ENCODE measurements at places on chromosomes 6 and 20. TPM values are rescaled to one million over a fixed set of nuclear protein-coding genes. Genes with fewer than 3 reads are reported as not detected.

TSHZ2 gene
- 60.5 TPM for total RNA-seq

CRISP2 gene
- total RNA-seq = not detected

MOCS3 gene
- 3.6 TPM for total RNA-seq

AIF1 gene
- total RNA-seq = 60.1 TPM

FAXC gene
- total RNA-seq = not detected

NCOA5 gene
- 23.3 TPM for total RNA-seq

EYS gene
- total RNA-seq = 0.48 TPM

OPN5 gene
- not detected for total RNA-seq

PROCR gene
- total RNA-seq = 103 TPM

TSBP1 gene
- not detected for total RNA-seq

RAET1L gene
- not detected for total RNA-seq

BMP5 gene
- total RNA-seq = not detected

PREX1 gene
- total RNA-seq = 44.0 TPM

PTPRA gene
- 65.2 TPM for total RNA-seq

RIN2 gene
- 74.1 TPM for total RNA-seq

SLC35B3 gene
- 16.9 TPM for total RNA-seq

CDH22 gene
- total RNA-seq = 0.35 TPM

HTR1E gene
- total RNA-seq = not detected

SLC35F1 gene
- total RNA-seq = 0.48 TPM

LY6G5C gene
- total RNA-seq = 1.9 TPM

RIPPLY2 gene
- not detected for total RNA-seq

LY6G6F gene
- total RNA-seq = not detected

CST11 gene
- total RNA-seq = 0.96 TPM

LPA gene
- not detected for total RNA-seq

RAET1E gene
- 0.29 TPM for total RNA-seq

NKX2-2 gene
- not detected for total RNA-seq

ID4 gene
- 203 TPM for total RNA-seq

MAFB gene
- total RNA-seq = 86.0 TPM

ADGRF4 gene
- total RNA-seq = not detected

SYCP2L gene
- total RNA-seq = 0.93 TPM

HUS1B gene
- 0.77 TPM for total RNA-seq

PIGU gene
- 11.7 TPM for total RNA-seq

HSF2 gene
- total RNA-seq = 9.8 TPM

PDYN gene
- total RNA-seq = not detected

TRIM10 gene
- not detected for total RNA-seq

HECA gene
- total RNA-seq = 33.6 TPM

TXLNB gene
- total RNA-seq = 0.61 TPM

FAM162B gene
- 5.1 TPM for total RNA-seq

SMIM13 gene
- 9.5 TPM for total RNA-seq

OR2J3 gene
- total RNA-seq = not detected

TINAG gene
- total RNA-seq = not detected

CFAP61 gene
- total RNA-seq = 0.61 TPM

MATN4 gene
- total RNA-seq = not detected

DEFB119 gene
- total RNA-seq = not detected

ISM1 gene
- total RNA-seq = 4.0 TPM

MYT1 gene
- not detected for total RNA-seq

FGD2 gene
- 32.6 TPM for total RNA-seq

HCRTR2 gene
- not detected for total RNA-seq

LST1 gene
- total RNA-seq = 23.8 TPM

TCF19 gene
- 2.1 TPM for total RNA-seq

MICB gene
- 4.5 TPM for total RNA-seq

DPPA5 gene
- total RNA-seq = not detected

Measured in mesenteric fat pad (tissue), 1 donor.